Putamen (tissue), 1 donor: ENCODE measurements at places on chromosomes 7 and 10.
A peak's percentile ranks its signal among the peaks of the same experiment; 100 is the strongest.

DNA sequence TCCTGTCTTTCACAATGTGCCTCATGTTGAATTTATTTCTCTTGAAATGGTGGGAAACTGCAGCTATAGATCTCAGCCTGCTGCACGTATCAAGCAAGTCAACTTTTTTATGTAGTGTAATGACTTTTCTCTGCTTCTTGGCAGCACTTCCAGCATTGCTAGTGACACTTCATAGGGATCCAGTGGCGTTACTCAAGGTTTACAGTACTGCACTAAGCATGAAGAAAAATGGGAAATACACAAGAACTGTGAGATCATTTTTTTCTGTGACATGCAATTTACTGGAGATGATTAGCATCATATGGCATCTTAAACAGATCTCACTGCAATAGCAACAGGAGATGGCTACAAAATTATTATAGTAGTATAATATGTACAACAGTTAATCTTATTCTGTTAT is 90.9 kb downstream of the POLR1F start:
- DNase-seq, result no peak

DNA sequence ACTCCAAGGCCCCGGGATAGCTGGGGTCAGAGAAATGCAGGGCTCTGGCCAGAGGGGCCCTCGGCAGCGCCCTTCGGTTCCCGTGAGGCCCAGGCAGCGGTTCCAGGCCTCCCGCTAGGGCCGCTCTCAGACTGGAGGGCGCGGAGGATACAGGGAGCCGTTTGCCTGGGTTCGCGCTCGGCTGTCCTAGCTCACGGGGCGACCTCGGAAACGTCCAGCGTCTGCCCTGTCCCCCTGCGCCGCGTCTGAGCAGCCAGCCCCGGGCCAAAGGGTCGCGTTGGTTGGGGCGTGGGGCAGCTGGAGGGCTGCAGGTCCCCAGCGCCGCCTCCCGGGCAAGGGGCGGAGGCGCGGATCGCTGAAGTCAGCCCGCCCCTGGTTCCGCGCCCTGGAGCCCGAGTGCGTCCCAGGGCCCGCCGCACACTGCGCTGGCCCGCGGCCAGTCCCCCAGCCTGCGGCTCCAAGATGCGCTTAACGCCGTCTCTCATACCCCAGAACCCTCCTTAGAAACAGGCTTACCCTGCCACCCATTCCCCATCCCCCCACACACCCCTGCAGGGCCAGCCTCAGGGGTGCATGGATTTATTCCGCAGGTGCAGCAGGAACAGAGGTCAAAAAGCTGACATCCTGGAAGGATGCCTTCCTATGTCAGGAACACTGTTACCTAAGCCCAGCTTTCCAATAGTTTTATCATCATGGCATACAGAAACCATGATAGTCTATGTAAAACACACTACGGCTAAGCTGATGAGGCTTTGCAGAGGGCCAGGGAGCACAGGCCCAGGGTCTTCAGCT is 22.1 kb upstream of the OPN4 start:
- no peak for DNase-seq

GRCh38 chr7:93851536-93851935 is 39.0 kb downstream of the TFPI2 start:
- no peak for DNase-seq

- DNase-seq, result no peak
Measured at GRCh38 chr7:18577096-18577771, 81.7 kb downstream of the HDAC9 start.

DNA sequence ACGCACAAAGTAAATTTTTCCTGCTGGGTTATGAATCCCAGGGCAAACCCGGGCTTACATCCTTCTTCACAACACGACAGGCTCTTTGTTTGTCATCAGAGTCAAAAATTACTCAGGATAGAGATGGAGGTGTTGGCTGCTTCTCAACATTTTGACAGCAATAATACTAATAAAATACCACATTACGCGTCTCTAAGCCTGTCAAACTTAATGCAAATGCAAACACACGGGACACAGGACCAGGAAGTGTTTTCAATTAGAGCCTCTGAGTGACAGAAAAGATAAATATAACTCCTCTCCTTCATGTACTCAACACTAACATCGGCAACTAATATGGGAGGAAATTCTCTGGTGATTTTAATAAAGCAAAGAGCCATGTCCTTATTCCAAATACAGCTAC is 128.4 kb downstream of the SFMBT2 start:
- DNase-seq, result no peak

GRCh38 chr10:26839966-26840627 is 20.7 kb downstream of the ABI1 start:
- DNase-seq, result no peak

DNA sequence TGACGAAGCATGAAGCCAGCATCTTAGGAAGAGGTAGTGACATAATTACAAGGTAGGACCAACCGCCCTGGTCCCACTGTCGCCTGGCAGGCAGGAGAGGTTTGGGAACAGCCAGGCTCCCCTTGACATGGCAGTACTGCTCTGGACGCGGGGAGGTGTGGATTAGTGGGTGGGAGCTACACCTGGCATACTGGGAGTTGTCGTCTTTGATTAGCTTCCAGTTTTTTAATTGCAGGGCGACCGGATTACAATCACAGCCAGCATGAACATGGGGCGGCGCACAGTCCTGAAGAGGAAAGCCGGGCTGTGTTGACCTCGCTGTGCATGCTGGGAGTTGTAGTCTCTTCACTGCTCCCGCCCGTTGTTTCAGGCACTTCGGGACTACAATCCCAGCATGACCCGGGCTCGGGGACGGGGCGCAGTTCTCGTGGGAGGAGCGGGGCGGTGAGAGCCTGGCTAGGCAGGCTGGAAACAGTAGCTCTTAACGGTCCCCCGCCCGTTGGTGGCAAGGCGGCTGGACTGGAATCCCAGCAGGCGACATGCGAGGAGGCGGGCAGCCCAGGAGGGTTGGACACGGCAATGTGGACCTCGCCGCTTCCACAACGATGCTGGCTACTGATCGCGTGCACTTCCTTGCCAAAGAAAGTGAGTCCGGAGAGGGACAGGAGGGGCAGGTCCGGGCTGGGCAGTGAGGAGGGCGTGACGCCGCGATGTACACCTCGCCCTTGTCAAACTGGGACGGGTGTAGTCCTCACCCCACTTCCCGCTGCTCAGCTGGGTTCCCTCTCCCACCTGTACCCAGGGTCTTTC is 98.0 kb upstream of the ZNF722 start:
- DNase-seq, result peak; percentile 96

- no peak for DNase-seq
Measured at GRCh38 chr7:102119925-102120324, 166.7 kb upstream of the SH2B2 start.

- no peak for DNase-seq
Measured at GRCh38 chr10:77641344-77641743, 3.7 kb upstream of the KCNMA1 start.

- no peak for DNase-seq
Measured at GRCh38 chr7:128770233-128770632, 5.4 kb downstream of the OPN1SW start.

DNA sequence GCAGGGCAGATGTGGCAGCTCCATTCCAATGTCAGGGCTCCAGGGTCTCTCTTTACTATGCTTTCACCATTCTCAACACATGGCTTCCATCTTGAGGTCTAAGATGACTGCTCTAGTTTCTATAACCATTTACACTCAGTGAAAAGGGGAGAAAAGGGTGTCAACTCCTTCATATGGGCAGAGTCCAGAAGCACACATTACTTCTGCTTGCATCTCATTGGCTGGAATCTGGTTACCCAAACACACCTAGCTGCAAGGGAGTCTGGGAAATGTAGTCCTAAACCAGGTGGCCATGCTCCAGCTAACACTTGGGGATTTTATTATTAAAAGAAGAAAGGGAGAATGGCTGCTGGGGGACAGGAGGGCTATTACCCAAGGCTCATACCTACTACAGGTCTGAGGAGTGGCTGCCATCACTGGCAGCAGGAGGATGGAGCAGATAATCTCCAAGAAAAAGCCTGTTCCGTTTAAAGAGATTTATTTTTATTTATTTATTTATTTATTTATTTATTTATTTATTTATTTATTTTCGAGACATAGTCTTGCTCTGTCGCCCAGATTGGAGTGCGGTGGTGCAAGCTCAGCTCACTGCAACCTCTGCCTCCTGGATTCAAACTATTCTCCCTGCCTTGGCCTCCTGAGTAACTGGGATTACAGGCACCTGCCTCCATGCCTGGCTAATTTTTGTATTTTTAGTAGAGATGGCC is 29.1 kb upstream of the LBX1 start:
- no peak for DNase-seq

DNA sequence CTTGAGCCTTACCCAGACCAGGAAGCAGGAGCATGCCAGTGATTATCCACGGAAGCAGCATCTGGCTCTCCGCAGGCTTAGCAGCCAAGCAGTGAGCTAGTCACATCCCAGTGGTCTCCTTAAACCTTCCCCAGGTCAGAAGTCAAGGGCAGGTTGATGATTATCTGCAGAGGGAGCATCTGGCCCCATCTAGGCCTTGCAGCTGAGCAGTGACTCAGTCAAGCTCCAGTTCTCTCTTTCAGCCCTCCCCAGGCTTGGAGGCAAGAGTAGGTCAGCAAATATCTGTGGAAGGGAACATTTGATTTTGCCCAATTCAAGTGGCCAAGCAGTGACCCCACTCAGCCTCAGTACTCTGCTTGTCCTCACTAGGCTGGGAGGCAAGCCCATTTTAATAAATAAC is 61.6 kb downstream of the ANKRD7 start:
- DNase-seq, result no peak

DNA sequence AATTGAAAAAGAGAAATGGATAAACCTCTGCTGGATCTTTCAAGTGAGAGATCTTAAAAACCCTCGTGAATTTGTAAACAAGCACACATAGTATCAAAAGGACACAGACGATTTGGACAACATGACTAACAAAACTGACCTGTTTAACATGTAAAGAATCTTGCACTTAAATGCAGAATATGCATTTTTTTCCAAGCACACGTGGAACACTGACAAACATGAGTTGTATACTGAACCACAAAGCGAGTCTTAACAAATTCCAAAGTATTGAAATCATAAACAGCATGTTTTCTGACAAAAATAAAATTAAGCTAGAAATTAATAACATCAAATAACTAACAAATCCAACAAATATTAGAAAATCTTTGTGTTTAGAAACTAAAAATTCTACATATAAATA is 65.0 kb upstream of the ZNF746 start:
- DNase-seq, result no peak

GRCh38 chr7:19390795-19391194 is 245.6 kb upstream of the FERD3L start:
- no peak for DNase-seq

GRCh38 chr10:30229536-30229935 is 119.5 kb downstream of the MTPAP start:
- DNase-seq, result no peak

DNA sequence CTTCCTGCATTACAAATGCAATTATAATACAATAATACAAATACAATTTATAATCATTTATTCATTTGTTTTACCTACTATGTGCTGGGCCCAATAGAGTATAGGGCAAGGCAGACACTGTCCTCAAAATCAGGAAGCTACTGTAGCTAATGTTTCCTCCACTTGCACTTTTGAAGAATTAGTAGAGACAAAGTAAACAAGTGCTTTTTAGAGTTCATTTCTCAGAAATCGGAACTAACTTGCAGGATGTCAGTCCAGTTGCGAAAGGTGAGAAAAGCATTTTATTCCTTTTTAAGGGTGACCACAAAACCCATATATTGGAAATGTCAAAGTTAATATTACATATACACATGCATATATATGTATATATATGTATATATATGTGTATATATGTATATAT is 14.2 kb downstream of the ADRB1 start:
- no peak for DNase-seq

DNA sequence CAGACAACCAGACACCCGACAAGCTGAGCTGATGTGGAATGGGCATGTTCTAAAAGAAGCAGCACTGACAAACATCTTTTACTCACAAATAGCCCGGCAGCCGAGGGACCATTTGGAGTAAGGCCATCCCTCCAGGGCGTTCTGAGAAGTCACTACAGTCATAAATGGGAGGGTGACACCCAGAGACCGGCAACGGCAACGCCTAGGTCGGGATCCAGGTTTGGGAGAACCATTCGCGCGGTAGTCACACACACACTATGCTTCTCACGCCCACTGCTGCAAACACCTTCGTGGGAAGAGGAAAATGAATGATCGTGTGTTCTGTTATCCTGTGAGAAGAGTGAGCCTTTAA is 9.8 kb downstream of the TNS3 start:
- no peak for DNase-seq

GRCh38 chr7:78222001-78222751 is 423.6 kb downstream of the PHTF2 start:
- DNase-seq, result no peak

DNA sequence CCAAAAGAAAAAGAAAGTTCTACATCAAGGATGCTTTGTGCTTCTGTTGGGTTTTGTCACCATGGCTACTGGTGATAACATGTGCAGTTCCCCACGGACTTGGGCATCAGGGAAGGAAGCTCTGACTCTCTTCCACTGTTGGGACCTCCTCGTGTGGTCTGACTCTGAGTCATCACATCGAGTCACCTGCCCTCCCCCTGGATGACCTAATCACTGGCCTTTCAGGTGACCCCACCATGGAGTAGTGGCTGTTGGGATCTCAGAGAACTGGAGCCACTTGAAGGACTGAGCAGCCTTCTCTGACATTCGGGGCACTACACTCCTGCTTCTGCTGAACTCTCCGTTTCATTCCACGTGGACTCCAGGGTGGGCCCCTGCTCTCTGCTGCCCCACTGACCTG is 60.8 kb upstream of the DOCK1 start:
- no peak for DNase-seq

DNA sequence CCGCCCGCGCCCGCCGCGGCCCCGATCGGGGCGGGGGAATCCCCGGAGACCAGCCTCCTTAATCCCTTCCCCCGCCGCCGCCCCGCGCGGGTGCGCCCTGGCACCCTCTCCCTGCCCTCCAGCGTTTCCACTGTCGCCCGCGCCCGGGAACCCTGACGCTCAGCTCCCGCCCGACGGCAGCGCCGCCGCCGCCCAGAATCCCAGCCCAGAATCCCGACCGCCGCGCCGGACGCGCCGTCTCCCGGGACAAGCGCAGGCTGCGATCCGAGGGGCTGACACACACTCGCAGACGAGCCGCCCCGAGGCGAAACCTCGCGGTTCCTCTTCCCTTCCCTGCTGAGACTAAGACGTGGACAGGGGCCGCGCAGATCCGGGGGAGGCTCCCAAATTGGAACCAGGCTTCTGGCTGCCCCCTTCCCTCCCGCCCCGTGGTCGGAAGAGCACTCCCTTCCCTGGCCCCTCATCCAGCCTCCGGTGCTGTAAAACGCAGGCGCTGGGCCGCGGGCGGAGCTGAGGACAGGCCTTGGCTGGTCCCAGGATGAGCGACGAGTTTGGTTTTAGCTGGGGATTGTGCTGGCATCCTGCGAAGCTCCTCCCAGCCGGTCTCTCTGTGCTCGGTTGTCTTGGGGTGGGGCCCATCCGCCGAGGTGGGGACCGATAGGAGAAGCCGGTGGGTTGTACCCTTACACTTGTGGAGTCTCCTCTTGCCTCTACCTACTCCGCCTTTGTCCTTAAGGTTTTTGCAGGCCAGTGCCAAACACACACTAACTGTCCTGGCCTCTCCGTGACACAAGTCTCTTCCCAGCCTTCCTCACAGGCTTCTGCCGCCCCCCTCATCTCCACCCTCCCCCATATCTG is 1.1 kb downstream of the MARVELD1 start:
- DNase-seq, result no peak

GRCh38 chr7:98617051-98617959 is at the start of gene NPTX2:
NPTX2 (plus strand) TSS chr7:98617285; CDS start chr7:98617462, 177 bp downstream.
- DNase-seq, result peak; percentile 57
